ENCODE measurements at places on chromosomes 2 and 18. TPM values are rescaled to one million over a fixed set of nuclear protein-coding genes. Genes with fewer than 3 reads are reported as not detected.

GRCh38 chr2:64112016-64112415 is 32.2 kb downstream of the PELI1 start:
- DNase-seq: no peak

GRCh38 chr2:55311444-55311870 is 42.4 kb upstream of the MTIF2 start:
- no peak for DNase-seq

The TMEM247 gene
- not detected for total RNA-seq

- DNase-seq: no peak
These were observed 435.1 kb upstream of the MEIS1 start for GRCh38 chr2:65999796-66000195.

DNA sequence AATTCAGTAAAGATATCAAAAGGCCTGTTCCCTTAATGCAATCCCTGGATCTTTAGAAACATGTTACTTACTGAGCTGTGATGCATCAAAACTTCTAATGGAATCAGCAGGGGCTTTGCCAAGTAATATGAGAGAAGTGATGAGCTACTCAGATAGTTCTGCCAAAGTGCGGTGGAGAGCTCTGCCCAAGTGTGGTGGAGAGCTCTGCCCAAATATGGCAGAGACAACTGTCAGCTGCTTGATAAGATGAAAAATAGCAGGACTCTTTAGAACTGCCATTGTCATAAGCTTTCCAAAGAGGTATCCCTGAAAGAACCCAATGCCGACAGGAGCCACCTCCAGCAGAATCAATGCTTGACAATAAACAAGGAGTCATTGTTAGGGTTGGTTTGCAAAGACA is 167.9 kb upstream of the SLC39A10 start:
- DNase-seq: no peak

The SERPINB8 gene
- 6.7 TPM for total RNA-seq

- DNase-seq: no peak
These were observed 20.6 kb upstream of the NDUFV2 start for GRCh38 chr18:9081940-9082339.

DNA sequence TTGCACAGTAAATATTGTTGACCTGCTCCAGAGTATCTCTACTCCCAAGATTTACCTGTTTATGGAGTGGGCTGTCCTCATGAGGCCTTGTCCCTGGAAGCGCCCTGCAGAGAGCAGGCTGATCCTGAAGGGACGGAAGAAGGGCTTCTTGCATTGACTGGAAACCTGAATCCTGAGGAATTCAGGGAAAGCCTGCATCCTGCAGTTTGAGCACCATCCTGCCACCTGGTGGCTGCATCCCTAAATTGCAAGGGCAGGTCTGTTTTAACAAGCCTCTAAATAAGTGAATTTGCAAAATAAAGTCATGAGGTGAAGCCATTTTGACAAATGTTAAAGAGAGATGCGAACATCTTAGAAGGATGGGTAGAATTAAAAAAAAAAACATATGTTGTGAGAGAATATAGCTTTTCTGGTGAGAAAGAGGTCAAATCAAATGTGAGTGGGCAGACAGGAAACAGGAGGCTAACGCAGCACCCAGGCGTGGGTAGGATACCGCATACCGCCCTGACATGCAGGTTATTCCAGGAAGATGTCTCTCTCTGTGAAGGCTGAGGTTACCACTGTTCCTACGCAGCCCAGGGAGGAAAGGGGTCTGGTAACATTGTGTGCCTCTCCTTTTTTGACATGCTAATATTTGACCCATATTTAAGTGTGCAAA is 754.9 kb downstream of the RNF144A start:
- no peak for DNase-seq

The PLEK gene
- total RNA-seq: under 0.01 TPM

DNA sequence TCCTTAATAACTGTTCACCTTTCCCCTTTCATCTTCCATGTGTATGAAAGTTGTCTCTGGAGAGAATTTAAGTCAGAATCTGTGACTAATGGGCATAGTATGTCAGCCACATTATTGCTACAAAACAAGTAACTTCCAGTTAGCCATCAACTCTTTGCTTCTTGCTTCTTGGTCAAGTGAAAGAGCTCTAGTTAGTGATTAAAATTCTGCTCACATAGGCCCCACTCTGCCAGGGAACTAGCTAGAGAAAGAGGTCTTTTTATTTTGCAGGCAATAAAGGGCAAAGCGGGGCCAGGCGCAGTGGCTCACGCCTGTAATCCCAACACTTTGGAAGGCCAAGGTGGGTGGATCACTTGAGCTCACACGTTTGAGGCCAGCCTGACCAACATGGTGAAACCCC is 64.6 kb downstream of the COLEC12 start:
- DNase-seq: no peak

DNA sequence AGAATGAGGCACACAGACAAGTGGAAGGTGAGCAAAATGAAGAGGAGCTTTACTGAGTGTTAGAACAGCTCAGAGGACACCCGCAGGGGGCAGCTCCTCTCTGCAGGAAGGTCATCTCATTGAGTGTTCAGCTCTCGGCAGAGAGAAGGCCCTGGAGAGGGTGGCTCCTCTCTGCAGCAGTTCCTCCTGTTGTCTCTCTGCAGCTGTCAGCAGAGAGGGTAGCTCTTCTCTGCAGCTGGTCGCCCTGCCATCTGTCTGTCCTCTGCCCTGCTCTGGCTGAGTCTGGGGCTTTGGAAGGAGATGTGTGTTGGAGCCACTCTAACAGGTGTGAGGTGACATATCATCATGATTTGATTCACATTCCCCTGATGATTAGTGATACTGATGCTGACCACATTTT is 6.8 kb upstream of the SNTG2 start:
- no peak for DNase-seq

DNA sequence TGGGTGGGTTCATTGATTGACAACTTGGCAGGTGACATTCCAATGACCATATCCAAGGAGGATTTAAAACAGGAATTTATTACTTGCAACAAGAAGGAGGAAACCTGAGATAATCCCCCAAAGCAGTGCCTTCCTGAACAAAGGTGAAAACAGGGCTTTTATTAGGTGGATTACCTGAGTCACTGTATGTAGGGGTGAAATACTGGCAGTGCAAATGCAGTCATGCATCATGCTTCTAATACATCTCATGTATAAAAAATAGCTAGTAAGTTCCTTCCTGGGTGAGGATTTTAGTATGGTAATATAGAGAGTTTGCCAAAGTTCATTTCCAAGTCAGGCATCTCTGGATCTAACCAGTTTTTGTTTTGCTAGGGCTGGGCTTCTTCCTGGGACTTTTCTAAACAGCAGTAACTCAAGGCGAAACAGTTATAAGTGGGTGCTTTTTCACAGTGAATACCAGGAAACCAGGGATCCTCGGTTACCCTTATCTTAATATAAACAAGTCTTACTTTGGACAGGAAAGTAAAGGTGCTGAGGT is 583.4 kb upstream of the LRRTM1 start:
- DNase-seq: no peak

DNA sequence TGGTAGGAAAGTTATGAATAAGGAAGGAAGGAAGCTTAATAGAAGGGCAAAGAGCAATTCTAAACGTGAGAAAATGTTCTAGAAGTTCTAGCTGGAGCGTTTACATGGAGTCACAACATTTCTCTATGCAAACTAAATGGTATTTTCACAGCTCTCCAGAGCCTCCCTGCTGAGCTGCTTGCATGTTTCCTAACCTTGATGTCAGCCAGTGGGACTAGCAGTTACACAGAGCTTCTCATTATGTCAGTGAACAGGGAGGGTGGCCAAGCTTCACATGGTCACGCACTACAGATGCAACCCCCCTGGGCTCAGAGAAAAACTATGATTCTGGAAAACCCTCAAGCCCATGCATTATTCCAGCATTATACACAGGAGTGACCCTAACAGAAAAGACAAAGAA is 153.4 kb upstream of the CCDC150 start:
- DNase-seq: no peak

DNA sequence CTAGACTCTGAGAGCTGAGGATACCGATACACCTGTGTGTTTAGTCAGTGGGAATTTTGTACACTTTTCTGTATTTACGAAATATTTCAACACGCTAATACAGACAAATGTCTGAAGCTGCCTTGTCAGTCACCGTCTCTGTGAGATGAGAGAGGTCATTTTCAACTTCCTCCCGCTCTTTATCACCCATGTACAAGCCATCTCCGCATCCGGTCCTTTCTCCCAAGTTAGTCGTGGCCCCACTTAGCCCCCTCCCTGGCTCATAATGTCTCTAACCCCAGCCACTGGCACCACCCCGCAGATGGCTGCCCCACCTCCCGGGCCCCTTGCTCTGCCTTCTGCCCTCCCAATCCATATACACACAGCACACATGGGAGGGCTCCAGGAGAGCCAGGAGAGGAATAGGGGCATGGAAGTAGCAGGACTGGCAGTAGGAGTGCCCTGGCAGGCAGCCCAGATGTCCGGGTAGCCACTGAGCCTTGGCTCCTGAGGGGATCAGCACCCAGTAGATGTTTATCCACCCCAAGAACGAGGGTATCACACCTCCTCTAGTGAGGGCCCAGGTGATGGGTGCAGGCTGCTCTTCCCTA is 2.0 kb upstream of the RUFY4 start:
- DNase-seq: no peak

DNA sequence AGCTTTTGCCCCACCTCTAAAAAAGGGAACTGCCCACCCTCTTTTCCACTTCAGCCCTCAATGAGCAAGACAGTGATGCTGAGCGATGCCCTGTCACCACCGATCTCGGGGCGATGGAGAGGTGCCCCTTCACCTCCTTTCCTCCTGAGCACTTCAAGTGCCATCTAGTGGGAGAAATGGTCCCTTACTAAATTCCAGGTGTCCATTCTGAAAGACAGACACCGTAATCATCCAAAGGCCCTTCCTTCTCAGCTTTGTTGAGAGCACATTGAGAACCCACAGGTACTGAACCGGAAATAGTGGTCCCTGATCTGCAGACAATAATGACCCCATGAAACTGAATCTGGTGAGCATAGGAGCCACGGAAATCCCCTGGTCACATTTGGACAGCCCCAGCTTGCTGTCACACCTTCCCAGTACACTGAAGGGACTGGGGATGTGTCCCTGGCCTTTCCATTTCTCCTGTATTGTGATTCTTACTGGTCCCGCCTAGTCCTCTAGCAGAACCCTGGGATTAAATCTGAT is 38.5 kb downstream of the KCTD18 start:
- DNase-seq: peak; percentile 41

GRCh38 chr2:150271952-150272802 is 215.3 kb downstream of the RND3 start:
- no peak for DNase-seq

- no peak for DNase-seq
These were observed 17.8 kb downstream of the OTOF start for GRCh38 chr2:26459991-26460612.

DNA sequence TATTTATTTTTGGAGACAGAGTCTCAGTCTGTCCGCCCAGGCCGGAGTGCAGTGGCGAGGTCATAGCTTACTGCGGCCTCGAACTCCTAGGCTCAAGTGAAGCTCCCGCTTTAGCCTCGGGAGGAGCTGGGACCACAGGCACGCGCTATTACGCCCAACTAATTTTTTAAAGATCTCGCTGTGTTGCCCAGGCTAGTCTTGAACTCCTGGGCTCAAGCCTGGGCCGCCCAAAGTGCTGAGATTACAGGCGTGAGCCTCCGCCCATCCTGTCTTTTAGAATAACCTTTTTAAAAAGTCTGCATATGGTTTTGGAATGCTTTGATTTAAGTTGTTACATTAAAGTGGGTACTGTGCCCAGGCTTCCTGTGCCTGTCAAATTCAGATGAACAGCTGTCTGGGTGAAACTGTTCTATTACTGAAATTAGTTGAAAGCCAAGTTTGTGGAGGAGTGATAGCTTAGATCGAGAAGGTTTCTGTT is 944 bp downstream of the RAB3GAP1 start:
- peak; percentile 12 for DNase-seq

- no peak for DNase-seq
These were observed 31.2 kb upstream of the ALKAL2 start for GRCh38 chr2:319059-319600.

DNA sequence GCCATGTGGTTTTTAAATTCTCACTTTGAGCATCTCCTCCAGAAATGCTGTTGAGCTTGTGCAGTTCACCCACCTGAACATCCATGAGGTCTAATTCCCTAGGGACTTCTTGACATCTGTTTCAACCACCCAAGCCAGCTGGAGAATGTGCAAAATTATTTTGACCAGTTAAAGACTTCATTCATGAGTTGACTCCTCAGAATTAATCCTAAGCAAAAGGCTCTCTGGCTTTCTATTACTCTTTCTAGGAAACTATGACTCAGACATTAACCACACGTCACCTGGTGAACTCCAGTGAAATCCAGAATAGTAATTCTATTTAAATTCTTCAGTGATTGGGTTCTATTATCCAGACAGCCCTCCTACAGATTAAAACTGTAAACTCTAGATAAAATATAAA is 247.5 kb downstream of the NBAS start:
- peak; percentile 7 for DNase-seq

DNA sequence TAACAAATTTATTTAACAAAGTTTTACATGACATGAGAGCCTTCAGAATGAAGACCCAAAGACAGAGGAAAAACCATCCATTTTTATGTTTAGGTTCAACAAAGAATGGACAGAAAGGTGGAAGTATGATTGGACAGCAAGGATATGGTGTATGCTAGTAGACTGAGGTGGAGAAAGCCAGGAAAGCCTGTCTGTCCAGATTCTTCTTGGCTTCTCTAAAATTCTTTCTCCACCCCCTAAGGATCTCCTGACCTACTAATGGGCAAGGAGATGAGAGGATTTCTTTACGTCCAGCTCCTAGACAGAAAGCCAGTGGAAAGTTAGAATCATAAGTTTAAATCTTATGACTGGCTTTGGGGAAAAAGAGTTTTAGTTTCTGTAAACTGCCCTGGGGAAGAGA is 3.0 kb downstream of the ATIC start:
- no peak for DNase-seq

DNA sequence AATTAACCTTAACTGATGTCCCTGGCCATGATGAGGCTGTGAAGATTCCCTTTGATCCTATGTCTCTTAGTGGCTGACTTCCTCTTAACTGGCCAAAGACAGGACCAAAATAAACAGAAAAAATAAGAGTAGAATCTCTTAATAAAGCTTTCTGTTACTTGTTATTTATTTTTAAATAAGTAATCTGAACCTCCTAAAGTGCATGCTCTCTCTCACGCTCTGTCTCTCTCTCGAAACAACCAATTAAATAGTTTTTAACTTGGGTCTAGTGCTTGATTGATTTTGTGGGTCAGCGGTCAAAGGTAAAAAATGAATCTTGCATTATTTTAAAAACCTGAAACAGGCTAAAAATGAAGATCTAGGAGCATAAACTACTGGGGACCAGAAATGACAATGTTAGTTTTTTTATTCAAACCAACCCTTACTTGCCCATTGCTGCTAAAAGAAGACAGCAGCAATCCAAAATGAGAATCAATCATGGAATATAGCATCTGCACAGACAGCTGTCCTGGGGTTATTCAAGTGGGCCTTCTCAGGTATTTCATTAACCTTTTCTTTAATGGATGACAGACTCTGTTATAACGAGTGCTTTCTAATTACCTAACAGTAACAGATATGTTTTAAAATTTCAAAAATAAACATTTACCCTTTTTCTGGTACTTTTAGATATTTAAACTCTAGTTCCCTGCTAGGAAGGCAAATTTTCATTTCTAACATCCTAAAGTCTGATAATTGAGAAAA is 11.2 kb downstream of the GAREM1 start:
- no peak for DNase-seq
